ENCODE measurements at places on chromosomes 12 and 14.

DNA sequence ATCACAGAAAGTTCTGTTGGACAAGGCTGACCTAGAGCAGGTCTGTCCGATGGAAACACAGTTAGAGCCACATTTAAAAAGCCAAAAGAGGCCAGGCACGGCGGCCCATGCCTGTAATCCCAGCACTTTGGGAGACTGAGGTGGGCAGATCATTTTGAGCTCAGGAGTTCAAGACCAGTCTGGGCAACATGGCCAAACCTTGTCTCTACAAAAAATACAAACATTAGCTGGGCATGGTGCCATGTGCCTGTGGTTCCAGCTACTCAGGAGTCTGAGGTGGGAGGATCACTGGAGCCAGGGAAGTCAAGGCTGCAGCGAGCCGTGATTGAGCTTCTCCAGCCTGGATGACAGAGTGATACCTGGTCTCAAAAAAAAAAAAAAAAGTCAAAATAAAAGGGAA lies 14.9 kb downstream of the UBE3B start:
- DNase-seq, result no peak
- H3K36me3 ChIP-seq, result peaks cover 67% of the 10 kb centered on the region

- H3K36me3 ChIP-seq, result no peaks in the 10 kb centered on the region
- H3K27me3 ChIP-seq, result no peaks in the 10 kb centered on the region
- no peak overlapping the region for H3K27ac ChIP-seq
Observed at GRCh38 chr14:105411017-105411941, 8.3 kb upstream of the MTA1 start.

DNA sequence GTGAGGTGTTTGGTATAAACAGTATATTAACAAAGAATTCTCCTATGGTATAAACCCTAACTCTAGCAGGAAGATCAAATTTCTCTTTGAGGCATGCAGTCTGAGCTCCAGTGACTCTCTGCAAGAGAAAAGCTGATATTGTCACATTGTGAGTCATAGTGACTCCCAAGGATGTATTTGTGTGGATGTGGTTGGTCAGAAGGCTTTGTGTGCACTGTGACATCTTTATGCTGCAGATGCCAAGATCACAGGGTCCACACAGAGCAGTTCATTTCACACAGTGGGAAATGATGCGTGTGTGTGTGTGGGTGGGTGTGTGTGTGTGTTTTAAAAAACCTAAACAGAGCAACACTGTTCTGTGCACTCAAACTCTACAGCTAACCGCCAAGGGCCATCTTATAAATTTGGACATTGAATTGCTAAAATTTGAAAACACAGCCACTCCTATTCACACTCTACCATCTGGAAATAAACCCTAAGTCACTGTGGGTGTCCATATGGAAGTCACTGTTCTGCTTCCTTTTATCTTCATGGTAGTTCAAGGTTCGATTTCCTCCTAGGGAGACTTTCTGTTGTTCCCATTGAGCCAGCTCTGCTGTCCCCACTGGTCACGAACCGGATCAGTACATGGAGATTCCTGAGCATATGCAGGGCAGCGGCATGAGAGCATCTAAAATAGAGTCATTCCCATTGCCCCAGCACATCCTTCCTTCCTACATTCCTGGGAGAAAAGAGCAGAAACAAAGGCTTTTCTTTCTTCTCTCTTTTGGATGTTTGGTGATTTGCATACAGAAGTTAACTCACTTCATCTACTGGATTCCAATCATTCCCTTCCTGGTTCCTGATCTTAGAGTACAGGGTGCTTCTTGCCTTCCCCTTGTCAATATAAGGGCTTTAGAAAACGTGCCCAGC lies 727.6 kb downstream of the DIO2 start:
- no peak overlapping the region for H3K4me3 ChIP-seq
- H3K4me1 ChIP-seq, result peaks cover 7% of the 10 kb centered on the region
- no peak overlapping the region for H3K27ac ChIP-seq
- no peaks in the 10 kb centered on the region for H3K27me3 ChIP-seq

- H3K36me3 ChIP-seq, result no peaks in the 10 kb centered on the region
- no peak for DNase-seq
- no peaks in the 10 kb centered on the region for H3K4me1 ChIP-seq
Observed at GRCh38 chr12:99618657-99619056, 28.9 kb upstream of the GARIN6 start.

- no peaks in the 10 kb centered on the region for H3K27me3 ChIP-seq
- peaks cover 3% of the 10 kb centered on the region for H3K36me3 ChIP-seq
Observed at GRCh38 chr12:7150356-7150755, 20.2 kb downstream of the CLSTN3 start.

Measured in esophagus muscularis mucosa (tissue), 4 donors.